SK-N-SH (cell line): ENCODE measurements at places on chromosomes 12 and 14. TPM values are rescaled to one million over a fixed set of nuclear protein-coding genes. Genes with fewer than 3 reads are reported as not detected.

GRCh38 chr12:85951823-85952222 is 77.7 kb downstream of the NTS start:
- H3K36me3 ChIP-seq, result no peaks in the 10 kb centered on the region
- peaks cover 25% of the 10 kb centered on the region; the same call in 1 of the 2 replicates for H3K4me1 ChIP-seq
- peak; percentile 3 for DNase-seq
- H3K27ac ChIP-seq, result no peak overlapping the region
- H3K4me3 ChIP-seq, result no peak overlapping the region
- no peaks in the 10 kb centered on the region for H3K27me3 ChIP-seq

- no peak for DNase-seq
- peaks cover 21% of the 10 kb centered on the region; the same call in 1 of the 2 replicates for H3K4me1 ChIP-seq
- no peaks in the 10 kb centered on the region for H3K36me3 ChIP-seq
- H3K4me3 ChIP-seq, result no peak overlapping the region
Measured at GRCh38 chr14:77003960-77004710, 24.4 kb downstream of the IRF2BPL start.

DNA sequence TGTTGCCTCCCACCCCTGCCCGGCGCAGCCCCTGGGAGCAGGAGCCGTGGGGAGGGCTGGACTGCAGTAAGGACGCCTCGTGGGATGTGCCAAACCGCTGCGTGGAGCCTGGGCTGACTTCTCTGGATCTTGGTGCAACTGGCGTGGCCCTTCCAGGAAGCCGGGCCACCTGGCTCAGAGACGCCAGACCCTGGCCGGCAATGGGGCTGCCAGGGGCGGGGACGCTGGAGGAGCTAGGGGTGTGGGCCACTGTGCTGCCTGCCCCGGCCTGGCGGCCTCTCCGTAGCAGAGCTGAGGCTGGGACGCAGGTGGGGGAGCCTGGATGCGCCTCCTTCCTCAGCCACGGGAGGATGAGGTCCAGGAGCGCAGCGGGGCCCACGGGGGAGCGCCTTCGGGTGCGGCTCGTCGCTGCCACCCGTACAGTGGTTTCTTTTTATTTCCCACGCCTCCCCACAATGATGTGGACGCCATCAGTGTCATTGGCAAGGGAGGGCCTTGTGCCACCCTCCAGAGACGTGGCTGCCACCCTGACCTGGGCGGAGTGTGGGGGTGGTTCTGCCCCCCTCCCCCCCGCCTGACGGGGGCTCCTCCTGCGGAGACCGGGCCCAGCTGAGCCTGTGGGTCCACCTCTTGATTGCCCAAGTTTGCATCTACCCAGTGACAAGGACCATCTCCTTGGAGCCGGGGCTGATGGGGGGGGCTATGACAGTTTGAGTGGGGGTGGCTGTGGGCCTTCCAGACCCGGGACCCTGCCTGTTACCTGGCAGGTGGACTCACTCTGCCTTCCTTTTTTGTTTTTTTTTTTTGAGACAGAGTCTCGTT is 11.3 kb downstream of the DDX51 start:
- no peak overlapping the region for H3K27ac ChIP-seq
- H3K4me3 ChIP-seq, result no peak overlapping the region
- DNase-seq, result no peak
- no peaks in the 10 kb centered on the region for H3K4me1 ChIP-seq

Gene BAG5
- polyA plus RNA-seq, result 5.2 and 5.9 TPM in 2 replicates

Gene RAD51AP1
- 6.0 and 7.1 TPM in 2 replicates for polyA plus RNA-seq
